Stimulated activated CD4-positive, alpha-beta T cell treated with anti-CD3 and anti-CD28 coated beads, Interleukin-15, amount 100 ng/mL, for 1 hour (primary cell): ENCODE measurements at places on chromosomes 2 and 18.

DNA sequence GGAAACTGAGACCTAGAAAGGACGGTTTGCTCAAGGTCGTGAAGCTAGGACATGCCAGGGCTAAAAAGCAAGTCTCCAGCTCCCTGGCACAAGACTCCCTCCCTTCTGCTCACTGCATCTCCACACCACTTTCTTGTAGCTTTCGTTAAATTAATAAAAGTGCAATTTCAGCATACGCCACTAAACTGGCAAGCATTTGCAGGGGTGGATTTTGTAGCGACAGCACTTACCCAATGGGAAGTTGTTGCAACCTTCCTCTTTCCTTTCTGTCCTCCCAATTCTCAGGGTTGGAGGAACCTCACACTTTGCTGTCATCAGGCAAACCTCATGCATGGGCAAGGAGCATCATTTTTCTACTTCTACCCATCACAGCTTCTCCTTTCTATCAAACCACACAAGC, 7.4 kb upstream of the RHOB start:
- DNase-seq = no peak

GRCh38 chr2:140308706-140309105, 1528.5 kb upstream of the NXPH2 start:
- DNase-seq = no peak

DNA sequence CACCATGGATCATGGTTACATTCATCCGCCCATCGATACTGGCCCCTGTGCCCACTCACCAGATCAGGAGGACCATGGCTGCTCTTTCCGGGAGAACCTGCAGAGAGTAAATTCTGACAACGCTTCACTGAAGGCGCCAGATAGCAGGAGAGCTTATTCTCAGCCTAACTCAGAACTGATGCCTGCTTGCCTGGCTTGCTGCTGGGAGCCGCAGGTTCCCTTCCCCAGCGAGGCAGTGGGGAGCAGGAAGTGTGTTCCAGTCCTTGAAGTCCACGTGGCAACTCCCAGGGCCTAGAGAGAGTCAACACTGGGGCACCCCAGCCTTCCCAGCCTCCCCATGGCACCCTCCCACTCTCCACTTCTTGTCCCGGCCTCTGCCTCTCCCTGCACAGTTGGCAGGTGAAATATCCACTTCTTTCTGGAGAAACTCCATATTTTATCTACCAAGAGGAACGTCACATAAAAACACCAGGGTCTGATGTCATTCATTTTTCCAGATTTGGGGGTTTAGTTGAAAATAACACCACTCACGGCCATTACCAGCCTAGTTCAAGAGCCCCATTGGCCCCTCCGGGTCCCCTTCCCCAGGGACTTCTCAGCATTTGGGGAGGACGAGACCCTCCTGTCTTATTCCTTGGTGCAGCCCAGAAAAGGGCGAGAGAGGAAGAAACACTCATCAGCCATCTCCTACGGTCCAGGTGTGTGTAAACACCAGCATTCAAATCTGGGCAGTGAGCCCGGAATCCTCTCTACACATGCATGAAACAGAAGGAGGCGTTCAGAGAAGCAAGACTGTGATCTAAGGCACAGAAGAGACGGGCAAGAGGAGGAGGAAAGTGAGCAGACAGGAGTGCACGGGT, 3.5 kb upstream of the TUBB6 start:
- no peak for DNase-seq

GRCh38 chr2:241000831-241001321, 2.5 kb downstream of the SNED1 start:
- DNase-seq = no peak

GRCh38 chr2:108615480-108616090, 81.3 kb downstream of the LIMS1 start:
- no peak for DNase-seq

GRCh38 chr18:12765126-12765525, 62.3 kb downstream of the PSMG2 start:
- no peak for DNase-seq

DNA sequence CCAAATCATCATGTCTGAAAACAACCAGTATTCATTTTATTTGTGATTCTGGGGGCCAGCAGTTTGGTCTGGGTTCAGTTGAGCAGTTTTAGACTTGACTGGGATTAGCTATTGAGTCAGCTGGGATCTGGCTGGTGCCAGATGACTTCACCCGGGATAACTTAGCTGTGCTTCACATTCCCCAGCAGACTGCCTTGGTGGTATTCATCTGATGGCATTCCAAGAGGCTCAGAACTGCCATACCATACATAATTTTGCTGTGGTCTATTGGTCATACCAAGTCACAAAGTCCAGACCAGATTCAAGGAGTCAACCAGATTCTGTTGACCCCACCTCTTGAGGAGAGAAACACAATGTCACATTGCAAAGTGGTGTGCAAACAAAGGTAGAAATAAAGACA, 7.8 kb upstream of the FSHR start:
- DNase-seq = no peak

DNA sequence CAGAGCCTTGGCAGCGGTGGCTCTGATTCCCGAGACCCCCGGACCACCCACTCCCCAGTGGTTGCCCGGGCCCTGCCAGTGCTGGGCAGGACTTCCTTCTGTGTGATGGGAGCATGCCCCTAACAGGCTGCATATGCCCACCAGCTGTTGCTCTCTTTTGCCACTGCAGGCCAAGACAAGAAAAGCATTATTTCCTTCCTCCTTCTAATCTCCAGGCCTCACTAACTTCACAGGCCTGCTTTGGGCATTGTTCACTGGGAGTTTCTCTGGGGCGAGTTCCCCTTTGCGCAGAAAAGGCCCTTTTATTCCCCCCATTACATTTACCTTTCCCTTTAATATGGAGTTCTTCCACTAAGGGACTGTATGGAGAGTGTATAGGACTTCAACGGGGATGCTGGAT, 249.1 kb upstream of the SIX2 start:
- DNase-seq = no peak

DNA sequence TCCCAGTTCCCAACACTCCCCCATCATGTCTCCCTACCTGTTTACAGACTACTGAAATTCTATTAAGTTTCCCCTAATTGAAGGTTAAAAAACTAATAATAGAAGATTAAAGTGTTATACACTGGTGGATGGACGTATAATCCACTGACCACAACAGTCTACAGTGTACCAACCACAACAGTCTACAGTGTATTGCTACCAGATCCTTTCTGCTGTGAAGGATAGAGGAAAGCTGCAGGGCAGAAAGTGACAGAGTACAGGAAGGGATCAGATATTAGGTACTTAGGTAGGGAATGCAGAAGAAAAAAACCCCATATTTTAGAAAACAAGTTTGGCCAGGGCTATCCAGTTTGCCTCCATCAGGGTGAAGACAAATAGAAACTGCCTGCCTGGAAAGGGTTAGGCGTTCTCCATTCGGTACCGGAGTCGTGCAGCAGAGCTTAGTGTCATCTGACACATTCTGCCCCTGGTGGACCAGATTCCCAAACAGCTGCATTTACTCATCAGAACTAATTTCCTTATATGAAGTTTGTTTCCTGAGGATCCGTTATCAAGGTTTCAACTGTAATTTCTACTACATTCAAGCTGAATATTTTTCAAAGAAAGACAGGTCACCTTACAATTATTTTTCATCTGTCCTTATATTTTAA, 49.9 kb downstream of the KLF7 start:
- no peak for DNase-seq

DNA sequence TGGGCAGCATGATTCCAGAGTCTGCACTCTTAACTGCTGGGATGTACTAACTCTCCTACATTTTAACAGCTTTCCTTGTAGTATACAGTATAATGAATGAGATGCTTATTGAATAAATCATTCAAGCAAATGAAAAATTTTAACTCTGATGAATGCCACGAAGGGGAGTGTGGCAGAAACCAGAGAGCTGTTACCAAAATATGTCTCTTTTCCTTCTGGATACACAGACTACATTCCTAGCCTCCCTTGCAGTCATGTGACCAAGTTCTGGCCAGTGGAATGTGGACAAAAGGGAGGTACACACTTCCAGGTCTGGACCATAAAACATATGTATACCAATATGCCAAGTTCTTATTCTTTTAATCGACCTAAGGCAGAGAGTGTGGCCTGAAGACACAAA, 1.7 kb upstream of the EML4 start:
- no peak for DNase-seq

- no peak for DNase-seq
Observed at GRCh38 chr2:222240676-222241049, 58.1 kb downstream of the PAX3 start.

DNA sequence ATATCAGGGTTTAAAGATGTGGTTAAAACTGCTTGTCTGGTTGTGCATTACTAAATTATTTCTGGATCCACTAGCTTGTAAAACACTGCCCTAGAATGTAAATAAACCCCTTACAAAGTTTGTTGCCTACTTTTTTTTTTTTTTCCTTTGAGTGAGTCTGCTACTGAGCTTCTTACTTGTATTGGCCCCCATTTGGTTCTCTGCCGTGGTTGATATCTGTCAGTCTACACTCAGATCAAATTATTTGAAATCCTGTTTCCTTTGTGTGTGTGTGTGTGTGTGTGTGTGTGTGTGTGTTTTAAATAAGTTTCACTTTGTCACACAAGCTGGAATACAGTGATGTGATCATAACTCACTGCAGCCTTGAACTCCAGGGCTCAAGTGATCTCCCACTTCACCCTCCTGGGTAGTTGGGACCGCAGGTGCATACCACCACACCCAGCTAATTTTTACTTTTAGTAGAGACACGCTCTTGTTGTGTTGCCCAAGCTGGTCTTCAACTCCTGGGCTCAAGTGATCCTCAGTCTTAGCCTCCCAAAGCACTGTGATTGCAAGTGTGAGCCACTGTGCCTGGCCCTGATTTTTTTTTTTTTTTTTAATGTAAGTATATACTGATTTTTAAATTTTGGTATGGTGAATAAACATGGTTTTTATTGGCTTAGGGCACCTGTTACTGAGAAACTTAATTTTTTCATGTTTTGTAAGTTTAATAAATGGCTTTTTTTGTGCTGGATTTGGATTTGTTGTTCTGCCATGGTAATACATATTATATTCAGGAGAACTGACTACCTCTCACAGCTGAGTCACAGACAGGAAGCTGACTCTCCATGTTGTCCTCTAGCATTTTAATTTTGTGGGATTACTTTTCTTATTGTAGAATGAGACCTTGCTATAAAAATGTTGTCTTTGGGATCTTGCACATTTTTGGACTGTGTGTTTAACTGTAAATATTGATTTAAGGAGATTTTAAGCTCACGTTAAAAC, 48.5 kb downstream of the MAP4K4 start:
- no peak for DNase-seq

- no peak for DNase-seq
Observed at GRCh38 chr2:223989206-223989855, 32.1 kb downstream of the MRPL44 start.

- DNase-seq = no peak
Observed at GRCh38 chr2:59490994-59491393, 1062.5 kb downstream of the BCL11A start.

DNA sequence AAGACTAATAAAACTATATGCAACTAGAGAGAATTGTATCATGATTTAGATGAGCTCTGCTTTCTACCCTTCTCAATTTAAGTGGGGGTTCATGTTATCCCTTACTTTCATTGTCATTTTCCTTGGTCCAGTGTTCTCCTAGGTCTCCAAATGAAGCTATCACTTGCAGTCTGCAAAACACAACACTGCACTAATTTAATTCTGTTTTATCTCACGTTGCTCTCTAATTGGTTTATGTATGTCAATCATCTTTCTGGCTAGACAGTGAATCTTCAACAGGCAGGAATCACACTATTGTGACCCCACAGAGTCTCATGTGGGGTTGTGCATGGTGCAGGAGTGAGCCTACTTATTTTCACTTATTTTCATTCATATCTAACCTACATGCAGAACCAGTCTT, 348.3 kb upstream of the SYT4 start:
- no peak for DNase-seq

- no peak for DNase-seq
Observed at GRCh38 chr2:136666-137065, 90.4 kb upstream of the FAM110C start.

- no peak for DNase-seq
Observed at GRCh38 chr2:127573771-127574170, 38.3 kb downstream of the MYO7B start.

DNA sequence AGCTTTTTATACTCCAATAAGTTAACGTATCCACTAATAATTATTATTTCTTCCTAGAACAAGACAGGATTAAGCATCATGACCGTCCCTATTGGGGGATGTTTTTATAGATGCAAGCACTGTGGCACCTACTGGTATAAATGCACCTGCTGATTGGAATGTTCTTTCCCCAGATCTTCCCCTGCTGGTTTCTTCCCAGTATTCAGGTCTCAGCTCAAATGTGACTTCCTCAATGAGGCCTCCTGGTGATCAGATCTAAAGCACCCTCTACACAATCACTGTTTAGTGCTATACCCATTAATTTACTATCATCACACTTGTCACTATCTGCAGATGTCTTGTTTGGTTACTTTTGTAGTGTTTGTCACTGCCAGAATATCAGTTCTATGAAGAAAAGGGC, 3.9 kb upstream of the TYMS start:
- no peak for DNase-seq

GRCh38 chr2:215535741-215536140, 99.9 kb upstream of the FN1 start:
- no peak for DNase-seq

DNA sequence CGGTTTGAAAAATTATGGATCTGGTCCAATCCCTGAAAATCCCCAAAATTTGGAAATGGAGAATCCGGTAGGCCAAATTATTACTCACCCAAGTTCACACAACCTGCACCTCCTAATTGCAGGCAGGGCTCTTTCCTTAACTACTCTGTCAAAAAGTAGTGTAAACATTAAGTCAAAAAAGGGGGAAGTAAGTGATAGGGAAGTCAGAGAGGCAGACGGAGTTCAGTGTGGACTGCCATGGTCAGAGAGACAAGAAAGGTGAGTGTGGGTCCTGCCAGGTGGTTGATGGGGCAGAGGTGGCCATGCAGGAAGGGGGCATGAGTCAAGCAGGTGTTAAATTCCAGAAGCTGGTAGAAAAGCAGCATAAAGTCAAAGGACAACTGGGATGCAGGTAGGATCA, 104.7 kb upstream of the STPG4 start:
- no peak for DNase-seq

GRCh38 chr2:207896525-207897285, 127.0 kb upstream of the FZD5 start:
- no peak for DNase-seq

DNA sequence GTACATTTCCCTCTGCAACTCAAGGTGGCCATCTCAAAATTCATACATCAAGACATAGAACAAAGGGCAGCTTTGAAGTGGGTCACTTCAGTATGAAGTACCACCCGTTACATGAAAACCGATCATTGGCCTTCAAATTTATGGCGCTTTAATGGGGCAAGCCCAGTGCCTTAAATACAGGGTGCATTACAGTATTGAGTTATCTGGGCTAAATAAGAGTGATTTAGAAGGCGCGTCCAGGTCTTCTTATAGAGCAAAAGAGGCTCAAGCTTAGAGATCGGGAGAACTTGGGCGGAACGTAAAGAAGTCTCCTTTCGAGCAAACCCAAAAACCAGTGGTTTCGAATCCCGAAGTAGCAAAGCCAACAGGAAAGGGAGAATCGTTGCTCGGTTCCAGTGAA, 7.1 kb downstream of the HOXD3 start:
- no peak for DNase-seq

DNA sequence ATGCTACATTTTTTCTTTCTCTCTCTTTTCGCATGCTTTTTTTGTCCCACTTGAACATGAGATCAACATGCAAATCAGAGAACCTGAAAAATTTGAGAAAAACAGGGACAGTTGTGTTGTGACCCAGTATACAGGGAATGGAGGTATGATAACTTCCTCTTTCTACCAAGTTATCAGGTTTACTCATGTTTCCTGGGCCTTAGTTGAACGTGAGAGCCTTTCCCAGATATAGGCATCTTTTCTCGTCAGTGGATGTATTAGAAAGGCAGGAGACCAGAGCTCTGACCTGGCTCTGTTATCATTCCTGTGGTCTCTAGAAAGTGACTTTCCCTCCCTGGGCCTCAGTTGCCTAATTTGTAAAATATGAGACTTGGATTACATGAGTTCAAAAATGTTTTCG, 30.1 kb upstream of the FAM117B start:
- no peak for DNase-seq
